ENCODE measurements at places on chromosomes 1 and 21.
A peak's percentile ranks its signal among the peaks of the same experiment; 100 is the strongest.

GRCh38 chr1:224743608-224744164 lies 127.6 kb downstream of the CNIH3 start:
- DNase-seq: no peak

GRCh38 chr1:217907504-217907903 lies 276.4 kb downstream of the SPATA17 start:
- DNase-seq: no peak

DNA sequence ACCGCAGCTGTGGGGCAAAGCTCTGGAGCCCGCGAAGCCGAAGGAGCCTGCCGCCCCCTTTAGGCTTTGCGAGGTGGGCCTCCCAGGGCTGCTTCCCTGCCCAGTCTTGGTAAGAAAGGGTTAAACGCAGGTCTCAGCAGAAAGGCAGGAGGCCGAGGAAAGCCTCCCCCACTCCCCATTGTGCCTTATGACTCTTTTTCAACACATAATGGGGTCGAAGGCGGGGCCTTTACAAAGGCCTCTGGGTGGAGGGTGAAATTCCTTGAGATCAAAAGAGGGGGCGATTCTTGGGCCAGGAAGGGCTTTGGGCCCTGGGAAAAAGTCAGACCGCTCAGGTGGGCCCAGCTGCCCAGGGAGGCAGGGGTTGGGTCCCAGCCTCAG lies 880 bp downstream of the ALPL start:
- no peak for DNase-seq

GRCh38 chr21:38183961-38184360 lies 72.8 kb upstream of the KCNJ15 start:
- no peak for DNase-seq

DNA sequence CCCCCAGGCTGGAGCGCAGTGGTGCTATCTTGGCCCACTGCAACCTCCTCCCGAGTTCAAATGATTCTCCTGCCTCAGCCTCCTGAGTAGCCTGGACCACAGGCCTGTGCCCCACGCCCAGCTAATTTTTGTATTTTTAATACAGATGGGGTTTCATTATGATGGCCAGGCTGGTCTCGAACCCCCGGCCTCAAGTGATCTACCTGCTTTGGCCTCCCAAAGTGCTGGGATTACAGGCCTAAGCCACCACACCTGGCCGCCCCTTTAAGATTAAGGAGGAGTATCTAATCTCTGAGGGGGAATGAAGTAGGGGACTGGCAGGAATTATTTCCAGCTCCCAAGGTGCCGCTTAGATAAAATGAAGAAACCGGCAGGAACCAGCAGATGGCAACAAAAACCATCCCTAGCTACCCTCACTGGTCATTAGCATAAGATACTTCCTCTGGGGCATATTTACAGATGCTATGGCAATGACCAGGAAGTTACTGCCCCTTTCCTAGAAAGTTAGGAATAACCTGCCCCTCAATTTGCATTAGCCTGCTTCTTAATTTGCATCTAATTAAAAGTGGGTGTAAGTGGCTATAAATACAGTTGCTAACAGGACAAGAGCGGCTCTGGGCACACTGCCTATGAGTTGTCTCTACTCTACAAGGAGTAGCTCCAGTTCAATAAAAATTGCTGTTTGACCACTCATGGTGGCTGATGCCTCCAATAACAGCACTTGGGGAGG lies 7.1 kb upstream of the NSUN4 start:
- no peak for DNase-seq

DNA sequence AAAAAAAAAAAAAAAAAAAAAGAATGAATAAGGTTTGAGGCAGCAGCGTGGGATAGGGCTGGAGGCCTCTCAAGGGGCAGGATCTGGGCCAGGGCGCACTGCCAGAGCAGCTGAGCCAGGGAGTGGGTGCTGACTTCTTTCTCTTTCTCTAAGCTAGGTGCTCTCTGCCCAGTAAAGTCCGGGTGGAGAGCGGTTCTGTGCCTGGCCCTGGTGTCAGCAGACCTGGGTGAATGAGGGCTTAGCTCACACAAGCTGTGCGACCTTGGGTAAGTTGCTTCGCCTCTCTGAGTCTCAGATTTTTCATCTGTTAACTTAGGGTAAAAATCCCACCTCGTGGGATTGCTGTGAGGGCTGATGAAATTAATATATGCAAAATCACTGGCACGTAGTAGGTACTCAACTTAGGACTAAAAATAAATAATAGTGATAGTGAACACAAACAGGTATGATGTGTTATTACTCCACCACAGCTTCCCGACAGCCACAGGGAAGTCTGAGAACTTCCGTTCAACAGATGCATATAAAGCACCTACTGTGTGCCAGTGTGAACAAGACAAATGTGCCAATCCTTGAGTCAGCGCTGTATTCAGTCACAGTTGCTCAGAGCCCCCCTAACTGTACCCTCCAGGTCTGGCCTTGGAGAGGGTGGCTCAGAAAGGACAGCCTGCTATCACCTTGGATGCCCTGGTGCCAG lies 2.0 kb upstream of the FAM131C start:
- DNase-seq: no peak

- DNase-seq: no peak
Measured at GRCh38 chr21:41823906-41824305, 55.2 kb downstream of the PRDM15 start.

- DNase-seq: no peak
Measured at GRCh38 chr1:84570436-84571149, 3.6 kb downstream of the CTBS start.

- no peak for DNase-seq
Measured at GRCh38 chr1:90162216-90162615, 167.3 kb downstream of the ZNF326 start.

GRCh38 chr1:203703586-203703985 lies 61.4 kb upstream of the LAX1 start:
- DNase-seq: no peak

GRCh38 chr1:21175670-21176581 lies 771 bp downstream of the EIF4G3 start:
- DNase-seq: peak; percentile 14

DNA sequence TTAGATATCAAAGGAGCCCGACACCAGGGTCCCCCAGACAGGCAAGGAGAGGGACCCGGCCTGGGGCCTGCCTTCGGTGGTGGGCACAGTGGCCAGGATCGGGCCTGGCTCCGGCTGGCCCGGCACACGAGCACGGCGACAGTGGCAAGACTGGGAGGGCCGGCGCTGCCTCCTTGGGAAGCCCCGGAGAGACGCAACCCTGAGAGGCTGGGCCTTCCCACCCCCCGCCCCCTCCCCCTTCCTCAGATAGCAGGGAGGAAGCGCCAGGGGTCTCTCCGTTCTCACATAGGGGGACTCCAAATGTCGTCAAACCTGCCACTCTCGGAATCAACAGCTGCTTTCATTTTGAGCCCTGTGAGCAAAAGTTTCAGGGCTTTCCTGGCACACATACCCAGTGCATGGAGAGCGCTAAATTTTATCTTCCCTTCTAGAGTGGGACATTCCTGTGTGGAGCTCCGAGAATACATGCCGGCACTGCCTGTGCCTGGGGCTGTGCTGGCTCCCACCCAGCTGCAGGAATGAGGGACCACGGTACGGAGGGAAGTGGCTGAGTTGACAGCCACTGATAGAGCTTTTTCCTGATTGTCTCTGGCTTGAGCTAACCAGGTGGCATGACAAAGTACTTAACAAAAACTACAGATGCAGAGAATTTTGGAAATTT lies 62.4 kb downstream of the CD247 start:
- DNase-seq: peak; percentile 92

DNA sequence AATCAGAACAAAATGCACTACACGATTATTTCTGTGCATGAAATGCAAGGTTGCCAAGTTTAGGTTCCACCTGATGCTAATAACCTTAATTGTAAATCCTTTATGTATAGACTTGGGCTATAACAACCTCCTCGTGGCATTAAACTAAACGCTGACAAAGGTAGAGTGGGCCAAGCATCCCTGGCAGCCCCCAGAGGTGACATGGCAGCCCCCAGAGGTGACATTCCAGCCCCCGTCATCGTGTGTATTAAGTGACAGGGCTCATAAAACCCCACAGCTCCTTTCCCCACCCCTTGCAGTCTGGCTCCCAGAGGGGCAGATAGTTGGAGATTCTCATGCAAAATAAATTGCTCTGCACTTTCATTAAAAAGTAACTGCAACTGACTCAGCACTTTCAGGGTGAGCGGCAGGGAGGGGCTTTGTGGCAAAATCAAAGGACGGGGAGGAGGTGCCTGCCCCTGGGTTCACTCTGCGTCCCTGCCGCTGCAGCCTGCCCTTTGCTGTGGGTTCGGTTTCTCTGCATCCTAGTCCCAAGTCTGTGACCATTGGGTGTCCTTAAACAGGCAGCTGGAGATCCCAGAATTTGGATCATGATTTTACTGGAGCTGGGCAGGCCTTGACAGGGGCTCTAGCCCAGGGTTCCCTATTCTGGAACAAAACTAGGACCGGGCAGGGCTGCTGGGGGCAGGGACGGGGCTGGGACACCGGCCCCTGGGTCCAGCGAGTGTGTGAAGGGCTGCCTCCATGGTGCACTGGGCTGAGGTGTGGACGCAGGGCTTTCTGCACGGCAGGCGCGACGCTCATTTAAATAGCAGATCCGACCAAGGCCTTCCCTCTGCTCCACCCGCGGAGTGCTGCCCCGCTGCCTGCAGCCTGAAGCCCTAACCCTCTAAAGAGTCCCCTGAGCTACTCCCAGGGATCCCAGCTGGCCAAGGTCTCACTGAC lies 234.9 kb upstream of the VAMP3 start:
- DNase-seq: no peak

GRCh38 chr1:58000821-58001220 lies 545.7 kb downstream of the OMA1 start:
- DNase-seq: no peak

DNA sequence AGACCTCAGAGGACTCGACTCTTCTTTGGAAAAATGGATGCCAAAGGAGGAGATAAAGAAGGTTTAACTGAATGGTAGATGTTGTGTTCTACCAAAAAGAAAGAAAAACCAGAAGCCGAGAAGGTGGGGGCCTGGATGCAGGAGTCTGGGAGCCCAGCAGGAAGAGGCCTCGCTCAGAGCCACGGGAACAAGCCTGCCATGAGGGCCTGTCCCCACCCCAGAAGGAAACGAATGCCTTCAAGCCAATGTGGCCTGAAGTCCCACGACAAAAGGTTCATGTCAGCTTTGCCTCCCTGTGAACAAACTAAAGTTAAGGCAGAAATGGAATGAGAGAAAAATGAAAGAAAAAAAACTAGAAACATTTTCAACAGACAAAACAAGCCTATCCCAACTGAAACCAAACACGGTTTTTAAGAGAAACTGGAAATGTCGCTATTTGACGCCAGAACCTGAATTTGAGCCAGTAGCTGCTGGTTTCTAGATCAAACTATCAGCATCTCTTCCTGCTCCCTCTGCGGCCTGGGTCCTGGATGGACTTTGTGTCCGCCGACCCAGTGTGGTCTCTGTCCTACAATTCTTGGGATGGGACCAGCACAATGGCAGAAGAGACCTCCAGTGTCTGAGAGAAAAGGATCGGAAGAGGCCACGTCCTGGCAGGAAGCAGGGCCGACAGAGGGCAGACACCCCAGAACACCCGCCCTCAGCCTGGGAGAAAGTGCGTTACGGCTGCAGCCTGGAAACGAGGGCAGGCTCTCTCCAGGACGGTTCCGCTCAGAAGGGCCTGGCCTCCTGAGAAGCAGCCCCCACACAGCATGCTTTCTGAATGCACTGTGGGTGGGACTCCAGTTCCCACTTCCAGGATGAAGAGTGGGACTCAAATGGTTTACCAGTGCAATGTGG lies 35.2 kb downstream of the SLC45A1 start:
- no peak for DNase-seq

GRCh38 chr1:150186789-150187559 lies 37.3 kb downstream of the PLEKHO1 start:
- peak; percentile 8 for DNase-seq

GRCh38 chr1:31670593-31670964 lies 25.9 kb upstream of the PEF1 start:
- no peak for DNase-seq

- DNase-seq: no peak
Measured at GRCh38 chr1:164577291-164577690, 18.3 kb downstream of the PBX1 start.

DNA sequence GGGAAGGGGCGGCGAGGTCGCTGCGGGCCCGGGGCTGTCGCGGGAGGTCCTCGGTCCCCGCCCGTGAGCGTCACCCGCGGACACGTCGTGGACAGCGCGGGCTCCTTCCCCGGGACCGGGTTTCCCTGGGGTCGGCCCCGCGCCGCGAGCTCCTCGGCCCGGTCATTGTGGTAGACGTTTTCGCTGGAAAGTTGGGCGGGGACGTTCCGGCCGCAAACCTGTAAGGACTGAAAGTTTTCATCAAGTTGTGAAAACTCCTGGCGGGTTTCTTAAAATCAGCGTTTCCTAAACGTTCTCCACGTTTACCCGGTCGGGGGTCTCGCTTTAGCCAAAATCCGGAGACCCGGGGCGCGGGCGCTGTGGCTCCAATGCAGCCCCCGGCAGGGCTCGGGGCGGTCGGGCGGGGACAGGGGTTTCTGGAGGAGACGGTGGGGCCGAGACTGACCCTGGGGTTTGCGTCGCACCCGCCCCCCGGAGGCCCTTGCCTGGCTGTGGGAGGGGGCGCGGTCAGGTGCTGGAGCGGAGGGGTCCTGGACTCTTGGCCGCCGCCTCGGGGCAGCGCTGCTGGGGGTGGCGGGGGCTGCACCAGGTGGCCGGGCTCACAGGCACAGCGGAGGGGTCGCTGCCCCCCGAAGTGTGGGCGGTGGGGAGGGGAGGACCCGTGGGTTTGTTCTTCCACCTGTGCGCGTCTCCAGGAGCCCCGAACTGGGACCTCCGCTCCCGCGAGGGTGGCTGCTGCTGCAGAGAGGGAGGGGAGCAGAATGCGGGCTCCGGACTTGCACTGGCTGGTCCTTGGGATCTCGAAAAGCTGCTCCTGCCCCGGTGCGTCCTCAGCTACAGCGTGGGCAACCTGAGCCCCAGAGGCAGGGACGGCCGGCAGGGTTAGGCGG lies 827 bp downstream of the PRKCZ start:
- DNase-seq: no peak

DNA sequence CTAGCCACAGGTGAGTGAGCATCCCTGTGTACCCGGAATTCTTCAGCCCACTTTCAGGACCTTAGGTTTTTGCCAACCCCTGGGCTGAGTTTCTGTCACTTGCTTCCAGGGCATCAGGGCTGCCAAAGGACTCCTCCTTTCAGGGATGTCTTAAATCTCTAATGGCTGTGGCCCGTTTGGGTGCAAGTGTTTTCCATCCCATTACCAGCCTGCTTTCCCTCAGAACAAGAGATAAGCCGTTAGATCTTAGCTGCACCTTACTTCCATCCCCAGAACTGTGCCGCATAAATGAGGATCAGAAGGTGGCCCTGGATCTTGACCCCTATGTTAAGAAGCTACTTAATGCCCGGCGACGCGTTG lies 652 bp downstream of the SNAPIN start:
- no peak for DNase-seq
